SHP77 treated with DMSO at 0.1 percent for 48 hours (cell line): ENCODE measurements at places on chromosomes 1 and 21.

DNA sequence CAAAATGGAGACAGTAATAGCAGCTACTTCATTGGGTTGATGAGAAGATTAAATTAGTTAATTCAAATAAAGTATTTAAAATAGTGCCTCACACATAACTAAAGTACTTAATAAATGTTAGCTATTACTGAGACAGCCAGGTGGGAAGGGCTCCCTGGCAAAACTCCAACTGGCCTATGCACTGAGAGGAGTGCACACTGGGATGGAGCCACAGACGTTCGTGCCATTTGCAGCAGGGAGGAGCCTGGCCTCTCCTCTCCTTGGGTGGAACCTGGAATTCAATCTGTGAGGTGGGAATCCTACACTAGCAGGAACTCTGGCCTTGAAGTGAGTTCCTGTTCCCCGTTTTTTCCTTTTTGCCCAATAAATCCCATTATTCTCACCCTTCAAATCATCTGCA lies 28.1 kb downstream of the SLC5A9 start:
- DNase-seq, result no peak

GRCh38 chr1:246949956-246950355 lies 18.2 kb upstream of the AHCTF1 start:
- DNase-seq, result no peak

DNA sequence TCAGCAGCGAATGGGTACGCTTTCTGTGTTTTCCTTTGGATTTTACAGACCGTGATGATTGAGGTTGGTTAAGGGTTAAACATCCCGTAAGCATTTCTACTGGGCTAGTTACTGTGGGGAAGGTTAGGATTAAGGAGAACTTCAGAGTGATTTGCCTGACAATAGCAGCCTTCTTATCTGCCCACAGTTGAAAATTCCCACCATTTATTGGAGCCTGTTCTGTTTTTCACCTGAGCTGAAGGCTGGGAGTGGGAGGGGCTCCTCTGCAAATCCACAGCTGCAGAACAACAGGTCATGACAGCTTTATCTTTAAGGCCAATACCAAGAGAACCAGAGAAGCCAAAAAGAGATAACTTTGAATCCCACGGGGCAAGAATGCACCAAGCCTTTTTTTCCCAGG lies 168.6 kb downstream of the KAZN start:
- no peak for DNase-seq

- DNase-seq, result no peak
These were observed 8.1 kb downstream of the KRTAP21-3 start for GRCh38 chr21:30710499-30710898.

- no peak for DNase-seq
These were observed 63.5 kb downstream of the AKT3 start for GRCh38 chr1:243786531-243786930.

DNA sequence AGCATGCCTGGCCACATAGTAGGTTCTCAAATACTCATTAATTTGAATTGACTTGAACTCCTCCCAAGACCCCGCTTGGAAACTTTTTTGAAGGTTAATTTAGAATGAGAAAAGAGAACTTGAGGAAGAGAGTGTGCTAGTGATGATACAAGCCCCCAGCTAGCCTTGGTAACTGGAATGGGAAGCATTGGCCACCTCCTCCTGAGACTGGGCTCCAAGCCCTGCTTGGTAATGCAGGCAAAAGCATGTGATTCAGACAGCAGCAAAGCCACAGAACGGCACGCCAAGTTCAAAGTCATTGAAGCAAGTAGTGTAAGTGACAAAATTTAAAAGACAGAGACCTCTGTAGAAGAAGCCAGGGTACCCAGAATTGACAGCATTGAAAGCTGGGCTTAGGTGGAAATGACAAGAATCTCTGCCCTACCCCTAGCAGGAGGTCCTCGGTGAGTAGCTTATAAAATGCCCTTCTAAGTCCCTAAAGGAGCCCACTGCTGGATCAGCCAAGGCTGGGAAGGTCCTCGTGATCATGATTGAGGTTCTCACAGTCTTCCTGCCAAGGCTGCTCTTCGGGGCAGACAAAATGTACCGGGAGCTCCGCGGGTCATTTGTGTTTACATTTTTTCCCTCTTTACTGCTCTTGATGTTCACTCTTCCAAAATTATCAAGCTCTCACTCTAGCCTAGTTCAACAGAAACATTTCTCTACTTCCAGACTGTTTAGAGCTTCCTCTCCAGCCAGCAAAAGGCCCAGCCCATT lies 99.4 kb downstream of the TSEN15 start:
- DNase-seq, result no peak

- no peak for DNase-seq
These were observed 112.9 kb downstream of the ST6GALNAC3 start for GRCh38 chr1:76187436-76187835.

DNA sequence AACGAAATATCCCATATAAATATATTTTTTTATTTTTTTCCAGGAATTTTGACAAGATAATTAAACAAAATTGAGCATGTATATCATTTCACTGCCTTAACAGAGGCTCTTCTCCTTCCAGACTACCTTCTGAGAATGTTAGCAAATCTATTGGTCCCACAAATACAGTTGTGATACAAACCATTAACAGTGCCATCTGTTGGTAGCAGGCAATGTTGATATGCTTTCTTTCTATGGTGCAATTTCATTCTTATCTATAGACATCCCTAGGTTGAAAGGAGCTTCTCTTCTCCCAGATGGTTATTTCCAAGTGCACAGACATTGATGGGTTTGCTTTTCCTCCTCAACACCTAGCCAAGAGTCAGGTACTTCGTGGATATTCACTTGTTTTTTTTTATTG lies 303.6 kb downstream of the USH2A start:
- no peak for DNase-seq

DNA sequence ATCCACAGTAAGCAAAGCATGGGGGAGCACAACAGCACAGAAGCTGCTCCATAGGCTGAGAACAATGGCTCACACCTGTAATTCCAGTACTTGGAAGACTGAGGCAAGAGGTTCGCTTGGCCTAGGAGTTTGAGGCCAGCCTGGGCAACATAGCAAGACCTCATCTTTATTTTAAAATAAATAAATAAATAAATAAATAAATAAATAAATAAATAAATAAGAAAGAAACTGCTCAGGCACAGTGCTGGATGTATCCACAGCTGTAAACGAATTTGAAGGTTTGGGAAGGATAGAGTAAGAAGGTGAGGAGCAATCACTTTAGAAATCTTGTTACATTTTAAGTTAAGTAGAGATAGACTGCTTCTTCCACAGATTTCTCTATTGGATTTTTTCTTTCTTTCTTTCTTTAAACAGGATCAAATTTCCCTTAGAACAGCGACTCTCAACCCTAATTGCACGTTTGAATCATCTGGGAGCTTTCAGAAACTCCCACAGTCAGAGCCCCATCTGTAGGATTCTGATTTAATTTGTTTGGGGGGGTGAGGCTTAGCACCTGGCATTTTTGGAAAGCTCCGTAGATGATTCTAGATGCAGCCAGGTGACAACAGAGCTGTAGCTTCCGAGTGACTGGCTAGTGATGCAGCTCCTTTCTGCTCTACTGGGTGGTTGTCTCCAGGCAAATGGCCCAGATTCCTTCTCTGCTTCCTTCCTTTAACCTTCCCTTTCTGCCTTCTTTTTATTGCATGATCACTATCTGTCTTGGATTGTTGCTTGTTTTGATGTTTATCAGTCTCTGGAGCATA lies 53.5 kb downstream of the S1PR1 start:
- DNase-seq, result no peak

- no peak for DNase-seq
These were observed 84.7 kb downstream of the LHX9 start for GRCh38 chr1:198001776-198002408.

GRCh38 chr1:171769171-171769570 lies 12.3 kb upstream of the METTL13 start:
- no peak for DNase-seq

- DNase-seq, result no peak
These were observed 67.4 kb downstream of the ARHGEF10L start for GRCh38 chr1:17606826-17607440.

DNA sequence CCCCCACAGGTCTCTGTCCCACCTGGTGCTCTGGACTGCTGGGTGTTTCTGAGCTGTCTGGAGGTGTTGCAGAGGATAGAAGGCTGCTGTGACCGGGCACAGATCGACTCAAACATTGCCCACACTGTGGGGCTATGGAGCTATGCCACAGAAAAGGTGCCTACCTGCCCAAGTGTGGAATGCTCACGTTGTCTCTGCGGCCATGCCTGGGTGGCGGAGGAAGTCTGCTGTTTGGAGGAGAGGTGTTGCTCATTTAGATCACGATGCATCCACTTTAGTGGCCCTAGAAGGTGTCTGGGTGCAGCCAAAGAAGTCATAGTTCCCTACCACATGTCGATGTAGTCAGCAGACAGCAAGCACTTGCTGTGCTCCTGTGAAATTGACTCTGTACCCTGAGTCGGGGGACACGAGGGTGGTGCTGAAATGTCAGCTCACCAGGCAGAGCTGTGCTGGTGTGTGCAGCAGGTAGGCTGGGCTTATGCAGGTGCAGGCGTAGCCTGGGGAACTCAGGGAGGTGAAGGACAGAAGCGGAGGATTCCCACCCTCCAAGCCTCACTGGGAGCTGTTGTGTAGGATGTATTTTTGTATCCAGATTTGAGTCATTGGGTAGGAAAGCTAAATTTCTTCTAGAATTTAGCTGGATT lies 32.8 kb upstream of the PWP2 start:
- DNase-seq, result no peak

- no peak for DNase-seq
These were observed 167.2 kb downstream of the SETD4 start for GRCh38 chr21:35893156-35893555.

- no peak for DNase-seq
These were observed 50.2 kb downstream of the LRRC8D start for GRCh38 chr1:89870998-89871397.

DNA sequence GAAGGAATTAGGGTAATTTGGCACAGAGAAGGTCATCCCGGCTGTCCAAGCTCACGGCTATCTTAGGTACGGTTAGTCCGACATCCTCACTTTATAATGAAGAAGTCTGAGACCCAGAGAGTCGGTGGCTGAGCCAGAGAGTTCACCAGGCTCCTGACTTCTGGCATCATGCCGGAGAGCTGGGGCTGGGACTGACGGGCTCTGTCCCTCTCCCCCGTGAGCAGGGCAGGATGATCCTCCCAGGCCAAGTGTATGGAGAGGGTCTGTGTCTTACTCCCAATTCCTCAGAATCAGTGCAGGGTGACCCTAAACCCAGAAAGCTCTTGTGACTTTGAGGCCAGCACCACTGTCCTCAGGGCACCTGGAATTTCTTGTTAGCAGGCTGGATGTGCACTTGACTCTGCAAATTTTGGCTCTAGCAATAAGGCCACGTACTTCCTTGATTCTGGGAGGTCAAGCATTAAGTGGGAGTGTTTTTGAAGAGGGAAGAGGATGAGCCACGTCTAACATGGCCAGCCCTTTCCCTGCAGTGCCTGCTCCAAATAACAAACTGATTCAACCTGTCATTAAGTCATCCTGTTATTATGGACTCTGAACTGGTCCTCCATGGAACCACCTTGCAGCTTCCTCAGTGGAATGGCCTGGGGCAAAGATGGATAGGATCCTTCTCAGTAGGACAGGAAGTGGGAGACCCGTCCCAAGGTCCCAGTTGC lies 20.8 kb upstream of the BTG2 start:
- no peak for DNase-seq

- DNase-seq, result no peak
These were observed 87.8 kb downstream of the DNM3 start for GRCh38 chr1:171929121-171929520.

GRCh38 chr1:204711103-204711946 lies 25.8 kb upstream of the LRRN2 start:
- no peak for DNase-seq

GRCh38 chr1:17935230-17935629 lies 172.4 kb upstream of the IGSF21 start:
- no peak for DNase-seq

- no peak for DNase-seq
These were observed 1164.4 kb upstream of the ADGRL4 start for GRCh38 chr1:80170811-80171485.

DNA sequence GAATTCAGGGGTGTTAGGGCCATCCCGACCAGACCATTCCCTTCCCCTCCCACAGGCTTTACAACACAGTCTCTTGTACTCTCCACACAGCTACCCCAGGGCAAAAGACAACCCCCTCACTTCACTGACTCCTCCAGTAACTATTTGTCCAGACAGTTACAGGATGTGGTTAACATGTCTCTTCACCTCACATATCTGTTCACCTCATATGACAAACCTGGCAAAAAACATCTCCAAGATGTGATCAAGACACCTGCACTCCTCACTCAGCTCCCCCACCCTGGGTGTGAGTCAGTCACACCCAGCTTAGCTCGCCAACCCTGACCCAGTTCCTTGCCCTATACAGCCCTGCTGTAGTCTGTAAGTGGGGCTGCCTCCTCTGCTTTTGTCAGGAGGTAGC lies 490.5 kb upstream of the CHRM3 start:
- DNase-seq, result no peak

DNA sequence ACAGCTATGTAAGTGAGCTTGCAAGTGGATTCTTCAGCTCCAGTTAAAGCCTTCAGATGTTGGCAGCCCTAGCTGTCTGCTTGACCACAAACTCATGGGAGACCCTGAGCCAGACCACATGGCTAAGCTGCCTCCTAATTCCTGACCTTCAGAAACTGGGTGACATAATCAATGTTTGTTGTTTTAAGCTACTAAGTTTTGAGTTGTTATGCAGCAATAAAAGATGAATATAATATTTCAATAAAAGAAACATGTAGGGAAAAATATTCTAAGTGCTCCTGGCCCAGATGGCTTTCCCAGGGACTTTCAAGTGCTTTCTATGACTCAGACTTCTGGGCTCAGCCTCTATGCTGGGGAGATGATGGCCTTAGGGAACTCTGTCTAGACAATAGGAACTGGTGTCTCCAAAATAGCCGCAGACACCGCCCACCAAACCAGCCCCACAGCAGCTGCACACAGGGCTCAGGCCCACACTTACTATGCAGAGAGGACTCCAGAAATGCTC lies 20.3 kb upstream of the AZIN2 start:
- no peak for DNase-seq

GRCh38 chr1:54549181-54549924 lies 1.3 kb downstream of the ACOT11 start:
- DNase-seq, result no peak

DNA sequence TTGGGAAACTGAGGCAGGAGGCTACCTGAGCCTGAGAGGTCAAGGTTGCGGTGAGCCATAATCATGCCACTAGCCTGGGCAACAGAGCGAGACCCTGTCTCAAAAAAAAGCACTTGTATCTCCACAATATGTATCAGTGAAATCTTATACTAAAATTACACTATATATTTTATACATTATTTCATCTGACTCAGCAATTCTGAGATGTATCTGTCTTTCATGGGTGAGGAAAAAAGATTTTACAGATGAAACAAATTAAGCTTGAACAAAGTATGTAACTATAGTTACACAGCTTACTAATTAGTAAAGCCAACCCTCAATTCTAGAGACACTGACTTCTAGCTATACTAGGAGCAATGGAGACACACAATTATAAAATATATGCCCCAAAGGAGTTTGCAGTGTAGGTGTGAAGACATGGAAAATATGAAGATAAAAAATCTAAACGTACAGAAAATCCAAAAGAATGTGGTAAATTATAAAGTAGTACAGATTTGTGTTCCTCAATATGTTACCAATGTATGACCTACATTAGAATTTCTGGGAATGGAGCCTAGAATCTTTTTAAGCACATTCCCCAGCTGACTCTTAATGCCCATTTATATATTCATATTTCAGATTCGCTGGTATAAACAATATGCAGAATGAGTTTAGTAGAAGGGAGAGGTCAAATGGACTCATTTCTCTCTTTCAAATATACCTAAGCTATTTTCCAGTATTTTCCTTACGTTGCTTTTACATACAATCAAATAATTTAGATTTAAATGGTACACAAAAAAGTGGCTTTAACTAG lies 14.6 kb downstream of the GTF2B start:
- DNase-seq, result no peak
